ENCODE measurements at places on chromosomes 6 and 20.

- DNase-seq, result no peak
Measured at GRCh38 chr6:83696674-83697073, 12.2 kb downstream of the SNAP91 start.

DNA sequence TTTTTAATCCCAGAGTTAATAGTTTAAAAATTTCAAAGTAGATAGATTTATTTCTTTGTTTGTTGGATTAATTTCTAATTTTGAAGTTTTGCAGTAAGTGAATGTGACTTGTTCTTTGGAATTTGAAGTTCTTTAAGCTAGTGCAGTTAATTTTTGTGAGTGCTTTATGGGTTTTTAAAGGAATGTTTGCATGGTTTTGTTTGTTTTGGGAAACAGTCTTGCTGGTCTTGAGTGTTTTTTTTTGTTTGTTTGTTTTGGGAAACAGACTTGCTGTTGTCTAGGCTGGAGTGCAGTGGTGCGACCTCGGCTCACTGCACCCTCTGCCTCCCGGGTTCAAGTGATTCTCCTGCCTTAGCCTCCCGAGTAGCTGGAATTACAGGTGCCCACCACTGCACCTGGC, 9.5 kb downstream of the PANK2 start:
- no peak for DNase-seq

- DNase-seq, result no peak
Measured at GRCh38 chr20:16806886-16807285, 58.7 kb downstream of the OTOR start.

- peak; percentile 91 for DNase-seq
Measured at GRCh38 chr6:106163446-106163965, 77.4 kb downstream of the PRDM1 start.

GRCh38 chr6:43636308-43636659, 644 bp downstream of the MAD2L1BP start:
- DNase-seq, result no peak

DNA sequence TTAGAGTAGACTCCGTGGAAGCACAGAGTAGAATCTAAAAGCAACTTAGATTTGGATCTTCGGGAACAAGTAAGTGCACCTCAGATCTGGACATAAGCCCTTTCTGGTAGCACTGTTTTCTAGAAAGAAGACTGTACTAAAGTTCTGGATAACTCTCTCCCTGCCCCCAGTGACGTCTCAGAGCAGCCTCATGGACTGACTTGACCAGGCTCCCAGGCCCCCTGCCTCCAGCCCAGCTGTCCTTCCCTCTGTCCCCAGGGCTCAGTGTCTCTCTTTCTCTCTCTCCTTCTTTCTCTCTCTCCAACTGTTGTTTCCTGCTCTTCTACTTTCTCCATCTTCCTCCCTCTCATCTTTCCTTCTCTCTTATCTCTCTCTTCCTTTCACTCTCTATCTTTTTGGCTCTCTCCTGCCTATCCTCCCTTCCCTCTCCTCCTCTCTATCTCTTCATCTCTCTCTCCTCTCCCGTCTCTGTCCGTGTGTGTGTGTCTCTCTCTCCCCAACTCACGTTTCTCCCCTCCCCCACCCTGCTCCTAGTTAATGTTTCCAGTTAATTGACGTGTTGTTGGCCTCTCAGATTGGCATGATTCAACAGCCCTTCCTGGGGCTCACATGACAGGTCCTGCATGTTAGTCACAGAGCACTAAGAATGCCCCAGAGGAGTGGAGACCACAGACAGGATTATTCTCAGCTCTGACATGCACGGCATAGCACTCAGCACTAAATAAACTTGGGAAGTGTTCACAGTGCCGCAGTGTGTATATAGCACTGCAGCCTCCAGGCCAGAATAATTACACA, 180.4 kb upstream of the FOXQ1 start:
- peak; percentile 66 for DNase-seq

- peak; percentile 33 for DNase-seq
Measured at GRCh38 chr6:31701666-31702404, 1.3 kb downstream of the ABHD16A start.

DNA sequence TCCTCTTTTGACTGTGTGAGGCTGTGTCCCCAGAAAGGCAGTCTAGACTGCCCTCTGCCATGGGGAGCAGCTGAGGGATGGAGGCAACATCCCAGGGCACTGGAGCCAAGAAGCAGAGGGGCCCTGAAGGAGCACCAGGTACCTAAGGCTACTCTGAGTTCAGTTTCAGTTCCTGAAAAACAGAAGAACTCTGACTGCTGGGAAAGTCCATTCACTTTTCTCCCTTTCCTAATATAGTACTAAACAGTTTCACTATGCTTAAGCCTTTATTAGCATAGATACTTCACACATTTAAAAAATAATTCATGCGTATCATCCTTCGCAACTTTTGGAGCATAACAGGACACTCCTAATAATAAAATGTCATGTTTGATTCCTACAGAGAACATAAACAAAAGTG, 130.0 kb downstream of the FOXC1 start:
- no peak for DNase-seq
